CD8-positive, alpha-beta memory T cell (primary cell): ENCODE measurements at places on chromosomes 5 and 9. TPM values are rescaled to one million over a fixed set of nuclear protein-coding genes. Genes with fewer than 3 reads are reported as not detected.
A peak's percentile ranks its signal among the peaks of the same experiment; 100 is the strongest.

DNA sequence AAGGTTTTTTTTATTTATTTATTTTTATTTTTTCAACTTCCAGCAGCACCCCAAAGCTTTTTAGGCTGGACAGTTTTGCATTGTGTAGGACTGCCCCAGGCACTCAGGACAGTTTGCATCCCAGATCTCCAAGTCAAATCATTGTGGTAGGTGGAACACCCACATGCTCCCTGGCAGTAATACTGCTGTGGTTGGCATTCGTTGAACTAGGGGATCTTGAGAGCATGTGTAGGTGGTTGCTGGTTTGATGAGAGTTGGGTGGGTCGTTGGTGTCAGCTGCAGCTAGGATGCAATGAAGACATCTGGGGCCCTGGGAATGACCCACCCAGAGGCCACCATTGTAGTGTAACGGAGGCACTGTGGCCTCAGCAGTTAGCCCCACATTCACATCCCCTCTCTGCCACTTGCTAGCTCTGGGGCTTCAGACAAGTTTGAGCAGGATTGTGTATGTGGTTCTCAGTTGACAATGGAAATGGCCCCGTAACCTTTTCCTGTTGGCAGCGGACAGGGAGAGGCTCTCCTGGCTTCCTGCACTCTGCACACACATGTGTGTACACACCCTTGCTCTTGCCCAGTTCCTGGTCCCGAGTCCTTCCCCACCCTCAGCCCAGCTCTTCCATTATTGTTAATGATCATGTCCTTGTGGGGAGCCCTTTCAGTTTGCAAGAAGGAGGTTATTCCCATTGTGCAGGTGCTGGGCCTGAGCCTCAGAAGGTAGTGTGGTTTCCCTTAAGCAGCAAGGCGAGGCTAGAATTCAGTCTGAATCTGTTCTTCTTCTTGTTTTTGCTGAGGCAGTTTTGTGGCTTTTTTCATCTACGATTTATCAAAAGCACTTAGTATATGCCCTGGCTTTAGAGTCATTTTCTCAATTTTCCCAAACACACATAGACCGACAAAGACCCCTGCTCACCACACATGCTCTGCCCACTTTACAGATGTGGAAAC, 46.5 kb downstream of the PPARGC1B start:
- no peak for DNase-seq
- no peaks in the 10 kb centered on the region for H3K27me3 ChIP-seq
- H3K4me1 ChIP-seq, result peaks cover 9% of the 10 kb centered on the region
- no peak overlapping the region for H3K27ac ChIP-seq
- H3K36me3 ChIP-seq, result no peaks in the 10 kb centered on the region
- no peak overlapping the region for H3K4me3 ChIP-seq

GRCh38 chr9:97769208-97769607, 72.1 kb upstream of the XPA start:
- H3K27me3 ChIP-seq, result no peaks in the 10 kb centered on the region
- H3K36me3 ChIP-seq, result no peaks in the 10 kb centered on the region

- DNase-seq, result no peak
- no peak overlapping the region for H3K4me3 ChIP-seq
- H3K27ac ChIP-seq, result no peak overlapping the region
- H3K27me3 ChIP-seq, result no peaks in the 10 kb centered on the region
Observed at GRCh38 chr9:73118286-73118685, 33.4 kb upstream of the ANXA1 start.

AMBP gene
- not detected for total RNA-seq

DNA sequence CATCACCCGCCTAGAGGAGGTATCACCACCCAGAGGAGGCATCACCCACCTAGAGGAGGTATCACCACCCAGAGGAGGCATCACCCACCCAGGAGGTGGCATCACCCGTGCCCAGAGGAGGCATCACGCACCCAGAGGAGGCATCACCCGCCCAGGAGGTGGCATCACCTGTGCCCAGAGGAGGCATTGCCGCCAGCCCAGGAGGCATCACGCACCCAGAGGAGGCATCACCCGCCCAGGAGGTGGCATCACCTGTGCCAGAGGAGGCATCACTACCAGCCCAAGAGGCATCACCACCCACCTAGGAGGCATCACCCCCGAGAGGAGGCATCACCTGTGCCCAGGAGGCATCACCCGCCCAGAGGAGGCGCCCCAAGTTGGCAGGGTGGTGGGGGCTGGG, 2.6 kb downstream of the NOTCH1 start:
- no peak overlapping the region for H3K4me3 ChIP-seq
- H3K27ac ChIP-seq, result no peak overlapping the region
- H3K4me1 ChIP-seq, result peaks cover 55% of the 10 kb centered on the region
- H3K36me3 ChIP-seq, result no peaks in the 10 kb centered on the region
- DNase-seq, result no peak

SMIM15 gene
- total RNA-seq, result 88.7 TPM

HSD17B3 gene
- total RNA-seq, result 0.42 TPM

LCP2 gene
- 219 TPM for total RNA-seq

DNA sequence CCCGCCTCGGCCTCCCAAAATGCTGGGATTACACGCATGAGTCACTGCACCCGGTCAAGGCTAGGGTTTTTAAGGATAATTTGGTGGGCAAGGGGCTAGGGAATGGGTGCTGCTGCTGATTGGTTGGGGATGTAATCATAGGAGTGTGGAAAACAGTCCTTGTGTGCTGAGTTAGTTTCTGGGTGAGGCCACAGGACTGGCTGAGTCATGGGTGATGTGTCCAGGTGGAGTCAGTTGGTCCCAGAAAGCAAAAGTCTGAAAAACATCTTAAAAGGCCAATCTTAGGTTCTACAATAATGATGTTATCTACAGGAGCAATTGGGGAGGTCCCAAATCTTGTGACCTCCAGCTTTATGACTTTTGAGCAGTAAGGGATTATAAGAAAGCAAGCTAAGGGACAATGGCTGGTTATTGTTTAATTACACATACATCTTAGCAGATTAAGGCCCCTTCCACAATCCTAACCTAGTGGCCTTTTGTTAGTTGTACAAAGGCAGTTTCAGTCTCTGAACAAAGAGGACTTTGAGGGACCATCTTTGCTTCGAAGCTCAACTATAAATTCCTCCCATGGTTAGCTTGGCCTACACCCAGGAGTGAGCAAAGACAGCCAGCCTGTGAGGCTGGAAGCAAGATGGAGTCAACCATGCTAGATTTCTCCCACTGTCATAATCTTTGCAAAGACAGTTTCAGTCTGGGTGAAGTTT, 5.5 kb upstream of the AOPEP start:
- no peaks in the 10 kb centered on the region for H3K27me3 ChIP-seq
- peaks cover 1% of the 10 kb centered on the region for H3K4me1 ChIP-seq
- no peak for DNase-seq

GRCh38 chr9:114941376-114941775, 11.0 kb upstream of the TNFSF8 start:
- H3K4me1 ChIP-seq, result peaks cover 17% of the 10 kb centered on the region
- H3K4me3 ChIP-seq, result no peak overlapping the region
- no peak overlapping the region for H3K27ac ChIP-seq
- H3K27me3 ChIP-seq, result no peaks in the 10 kb centered on the region
- no peak for DNase-seq

HACD4 gene
- 4.4 TPM for total RNA-seq

DNA sequence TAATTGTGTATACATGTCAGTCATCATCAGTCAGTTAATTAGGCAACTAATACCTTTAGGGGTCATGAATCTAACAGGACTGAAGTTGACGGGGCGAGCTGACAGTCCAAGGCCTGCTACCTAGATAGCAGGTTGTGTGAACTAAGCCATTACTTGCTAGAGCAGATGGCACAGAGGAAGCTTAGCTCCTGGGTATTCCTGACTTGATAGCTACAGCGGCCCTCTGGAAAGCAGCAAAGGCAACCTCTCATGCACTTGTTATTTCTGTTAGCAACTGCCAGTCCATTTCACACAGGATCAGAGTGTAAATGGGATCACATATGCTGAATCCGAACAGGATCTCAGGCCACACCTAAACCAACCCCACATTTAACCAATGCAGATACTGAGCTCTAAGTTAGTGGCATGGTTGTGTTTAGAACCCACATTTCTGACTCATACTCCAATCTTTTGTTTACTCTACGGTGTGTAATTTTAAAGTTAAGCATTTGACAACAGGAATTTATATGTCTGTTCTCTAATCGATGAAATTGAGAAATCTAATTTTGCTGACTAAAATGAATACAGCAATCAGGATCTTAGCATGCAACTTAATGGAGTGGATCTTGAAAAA, 521.3 kb upstream of the ZNF608 start:
- no peak overlapping the region for H3K4me3 ChIP-seq
- no peaks in the 10 kb centered on the region for H3K27me3 ChIP-seq
- H3K36me3 ChIP-seq, result no peaks in the 10 kb centered on the region

GRCh38 chr5:100643473-100643872, 108.3 kb downstream of the FAM174A start:
- no peaks in the 10 kb centered on the region for H3K36me3 ChIP-seq
- H3K4me3 ChIP-seq, result no peak overlapping the region
- H3K27me3 ChIP-seq, result no peaks in the 10 kb centered on the region
- no peak for DNase-seq

- DNase-seq, result no peak
- H3K4me1 ChIP-seq, result no peaks in the 10 kb centered on the region
- no peak overlapping the region for H3K4me3 ChIP-seq
- H3K27ac ChIP-seq, result no peak overlapping the region
Observed at GRCh38 chr9:93325307-93326035, 126.0 kb upstream of the FAM120A start.

CCDC180 gene
- total RNA-seq, result 1.6 TPM

GRCh38 chr5:67483453-67484030, 286.9 kb upstream of the CD180 start:
- H3K27ac ChIP-seq, result no peak overlapping the region
- no peaks in the 10 kb centered on the region for H3K4me1 ChIP-seq
- H3K27me3 ChIP-seq, result no peaks in the 10 kb centered on the region
- H3K4me3 ChIP-seq, result no peak overlapping the region

SCGB3A2 gene
- total RNA-seq, result not detected

- no peak overlapping the region for H3K4me3 ChIP-seq
- H3K27me3 ChIP-seq, result no peaks in the 10 kb centered on the region
- peak; percentile 53 for DNase-seq
Observed at GRCh38 chr5:151239237-151239861, 13.6 kb upstream of the GM2A start.

DNA sequence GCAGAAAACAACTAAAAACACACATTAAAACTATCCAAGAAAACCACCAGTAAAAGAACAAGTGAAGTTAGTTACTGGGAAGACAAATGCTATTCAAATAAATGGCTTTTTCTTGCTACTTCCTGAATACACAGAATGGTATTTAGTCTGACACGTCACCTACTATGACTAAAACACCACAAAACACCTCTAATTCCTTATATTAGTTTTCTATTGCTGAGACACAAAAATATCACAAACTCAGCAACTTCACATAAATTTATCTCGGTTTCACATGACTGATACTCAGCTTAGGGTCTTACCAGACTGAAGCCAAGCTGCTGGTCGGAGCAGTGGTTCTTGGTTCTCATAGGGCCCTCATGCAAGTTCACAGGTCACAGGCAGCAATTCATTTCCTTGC, 5.4 kb downstream of the DMAC1 start:
- no peak overlapping the region for H3K4me3 ChIP-seq
- no peaks in the 10 kb centered on the region for H3K27me3 ChIP-seq
- peaks cover 17% of the 10 kb centered on the region for H3K36me3 ChIP-seq
- no peak overlapping the region for H3K27ac ChIP-seq
- no peak for DNase-seq

DNA sequence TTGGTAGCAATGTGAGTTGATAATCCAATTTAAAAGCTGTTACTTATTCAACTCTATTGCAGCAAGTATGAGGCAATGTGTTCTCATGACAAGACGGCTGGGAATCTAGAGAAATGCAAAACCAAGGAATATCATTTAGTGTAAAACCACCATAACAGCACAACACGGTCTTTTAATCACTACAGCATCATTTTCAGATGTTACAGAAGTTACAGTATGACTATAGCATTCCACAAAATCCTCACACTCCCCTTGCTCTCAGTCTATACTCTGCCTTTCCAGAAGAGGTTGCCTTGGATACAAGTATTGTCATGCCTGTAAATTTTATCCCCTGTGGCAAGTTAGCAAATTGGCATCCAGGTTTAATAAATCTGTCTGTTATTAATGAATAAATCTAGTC, 28.6 kb upstream of the TAS2R1 start:
- no peak overlapping the region for H3K27ac ChIP-seq
- H3K36me3 ChIP-seq, result no peaks in the 10 kb centered on the region
- DNase-seq, result no peak
- no peaks in the 10 kb centered on the region for H3K4me1 ChIP-seq

DNA sequence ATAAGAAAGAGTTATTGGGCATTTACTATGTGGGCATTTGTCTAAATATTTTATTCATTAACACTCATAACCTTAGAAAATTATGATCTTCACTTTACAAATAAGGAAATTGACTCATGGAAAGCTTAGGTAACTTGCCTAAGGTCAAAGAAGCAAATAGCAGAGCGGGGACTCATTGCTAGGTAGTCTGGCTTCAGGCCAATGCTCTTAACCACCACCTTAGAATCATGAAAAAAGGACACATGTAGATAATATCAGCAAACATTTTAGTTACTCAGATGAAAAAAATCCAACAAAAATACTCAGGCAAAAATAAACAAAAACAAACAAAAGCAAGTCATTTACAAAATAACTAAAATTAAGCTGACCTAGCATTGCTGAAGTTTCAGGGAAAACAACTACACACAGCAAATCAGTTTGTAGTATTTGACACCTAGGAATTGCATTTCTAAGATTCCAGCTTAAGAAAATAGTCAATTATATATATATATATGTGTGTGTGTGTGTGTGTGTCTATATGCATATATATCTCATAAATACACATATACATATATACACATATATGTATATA, 166.0 kb downstream of the HMHB1 start:
- no peaks in the 10 kb centered on the region for H3K4me1 ChIP-seq
- no peak for DNase-seq
- H3K4me3 ChIP-seq, result no peak overlapping the region
- H3K36me3 ChIP-seq, result no peaks in the 10 kb centered on the region
- no peak overlapping the region for H3K27ac ChIP-seq

DNA sequence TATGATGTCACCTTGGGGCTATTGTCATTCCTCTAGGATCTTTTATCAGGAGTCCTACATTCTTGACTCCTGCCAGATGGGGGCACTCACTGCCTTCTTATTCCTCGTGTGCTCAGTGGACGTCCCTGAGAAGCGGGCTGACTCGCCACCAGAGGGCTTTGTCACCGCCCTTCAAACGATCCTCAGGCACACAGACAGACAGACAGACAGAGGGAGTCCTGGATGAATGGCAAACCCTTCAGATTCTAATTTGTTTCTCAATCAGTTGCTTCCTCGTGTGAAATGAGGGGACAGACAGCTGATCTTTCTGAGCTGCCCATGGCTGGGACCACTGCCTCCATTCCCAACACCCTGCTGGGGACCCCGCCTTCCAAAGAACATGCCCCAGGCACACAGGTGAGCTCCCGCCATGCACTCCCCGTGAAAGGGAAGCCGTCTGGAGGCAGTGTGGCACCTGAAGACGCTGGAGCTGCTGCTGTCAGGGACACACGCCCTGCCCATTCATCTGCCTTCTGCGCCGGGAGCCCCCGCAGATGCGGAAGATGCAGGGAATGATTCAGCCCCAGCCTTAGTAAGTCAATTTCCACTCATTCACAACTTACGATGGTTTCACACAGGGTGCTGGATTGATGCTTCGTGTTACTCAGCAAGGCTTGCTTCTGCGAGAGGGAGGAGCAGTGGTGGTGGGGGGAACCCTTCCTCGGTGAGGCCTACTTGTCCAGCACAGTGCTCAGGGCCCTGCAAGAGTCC, 24.9 kb upstream of the SH3PXD2B start:
- no peaks in the 10 kb centered on the region for H3K36me3 ChIP-seq
- no peak overlapping the region for H3K27ac ChIP-seq
- peak; percentile 42 for DNase-seq
- H3K27me3 ChIP-seq, result no peaks in the 10 kb centered on the region
- no peak overlapping the region for H3K4me3 ChIP-seq

GRCh38 chr9:119268985-119269384, 100.2 kb downstream of the BRINP1 start:
- H3K36me3 ChIP-seq, result no peaks in the 10 kb centered on the region
- H3K4me3 ChIP-seq, result no peak overlapping the region
- H3K4me1 ChIP-seq, result no peaks in the 10 kb centered on the region
- H3K27ac ChIP-seq, result no peak overlapping the region
- no peak for DNase-seq
